ENCODE measurements at places on chromosomes 2 and 18.

GRCh38 chr2:145909175-145909755 lies 1389.3 kb upstream of the ZEB2 start:
- DNase-seq = no peak

- no peak for DNase-seq
These were observed 50.2 kb downstream of the SKA1 start for GRCh38 chr18:50424877-50425690.

DNA sequence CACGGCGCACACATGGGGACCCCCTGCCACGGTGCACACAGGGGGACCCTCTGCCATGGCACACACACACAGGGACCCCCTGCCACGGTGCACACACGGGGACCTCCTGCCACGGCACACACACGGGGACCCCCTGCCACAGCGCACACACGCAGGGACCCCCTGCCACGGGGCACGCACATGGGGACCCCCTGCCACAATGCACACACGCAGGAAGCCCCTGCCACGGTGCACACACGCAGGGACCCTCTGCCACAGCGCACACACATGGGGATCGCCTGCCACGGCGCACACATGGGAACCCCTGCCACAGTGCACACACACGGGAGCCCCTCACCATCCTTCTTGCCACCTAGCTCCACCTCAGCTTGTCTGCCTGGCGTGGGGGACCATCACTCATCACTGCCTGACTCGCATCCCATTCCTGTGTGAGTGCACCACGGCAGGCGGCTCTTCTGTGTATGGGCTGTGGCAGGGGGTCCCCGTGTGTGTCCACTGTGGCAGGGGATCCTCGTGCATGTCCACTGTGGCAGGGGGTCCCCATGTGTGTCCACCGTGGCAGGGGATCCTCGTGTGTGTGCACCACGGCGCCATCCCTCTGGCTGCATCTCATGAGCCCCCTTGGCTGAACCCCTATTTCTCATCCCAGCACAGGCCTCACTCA lies 206.7 kb downstream of the EIPR1 start:
- DNase-seq = no peak

DNA sequence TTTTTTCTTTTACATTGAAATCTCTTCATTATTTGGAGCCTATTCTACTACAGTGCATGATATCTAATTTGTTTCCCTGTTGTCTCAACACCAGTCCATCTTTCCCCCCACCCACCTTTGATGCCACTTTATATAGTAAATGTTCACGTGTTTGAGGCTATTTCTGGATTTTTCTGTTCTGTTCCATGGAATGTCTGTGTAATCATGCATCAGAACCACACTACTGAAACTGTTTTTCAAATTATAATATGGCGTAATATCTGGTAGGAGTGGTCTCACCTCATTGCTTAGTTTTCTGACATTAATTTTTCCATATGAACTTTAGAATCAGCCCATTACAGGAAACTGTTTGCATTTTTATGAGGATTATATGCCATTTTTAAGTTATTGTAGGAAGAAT lies 19.1 kb upstream of the NARS1 start:
- no peak for DNase-seq

GRCh38 chr18:28541934-28542333 lies 365.0 kb upstream of the CDH2 start:
- DNase-seq = no peak

DNA sequence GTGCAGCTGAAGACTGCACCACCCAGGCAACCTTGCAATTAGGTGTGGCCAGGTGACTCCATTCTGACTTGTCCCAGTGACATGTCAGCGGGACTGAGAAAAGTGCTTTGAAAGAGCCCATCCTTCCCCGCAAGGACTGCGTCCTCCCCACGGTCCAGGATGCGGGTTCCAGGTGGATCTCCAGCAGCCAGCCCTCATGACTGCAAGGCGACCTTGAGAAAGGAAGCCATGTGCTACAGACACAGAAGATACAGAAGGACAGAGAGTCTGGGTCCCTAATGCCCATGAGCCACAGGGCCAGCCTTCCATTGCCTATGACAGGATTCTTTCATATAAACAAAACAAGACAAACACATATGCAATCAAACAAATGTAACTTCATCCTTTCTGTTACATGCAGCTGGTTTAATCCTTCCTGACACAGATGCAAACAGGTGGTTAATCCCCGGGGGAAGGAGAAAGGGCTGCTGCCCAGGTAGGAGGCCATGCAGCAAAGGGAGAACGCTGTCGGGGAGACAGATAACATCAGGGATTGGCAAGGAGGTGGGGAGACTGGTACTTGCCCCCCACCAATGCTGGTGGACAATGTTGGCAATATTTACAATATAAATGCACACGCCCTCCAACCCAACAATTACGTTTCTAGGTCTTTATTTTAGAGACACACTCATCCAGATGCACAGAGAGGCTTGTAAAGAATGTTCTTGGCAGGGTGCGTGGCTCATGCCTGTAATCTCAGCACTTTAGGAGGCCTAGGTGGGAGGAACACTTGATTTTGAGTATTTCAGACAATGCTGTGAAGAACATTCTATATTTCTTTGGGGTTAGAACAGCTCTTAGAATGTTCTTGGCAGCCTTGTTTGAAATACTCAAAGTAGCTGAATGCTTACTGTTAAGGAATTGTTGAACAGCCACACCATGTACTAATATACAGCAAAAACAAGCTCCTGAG lies 64.8 kb downstream of the NCAPH start:
- DNase-seq = no peak

DNA sequence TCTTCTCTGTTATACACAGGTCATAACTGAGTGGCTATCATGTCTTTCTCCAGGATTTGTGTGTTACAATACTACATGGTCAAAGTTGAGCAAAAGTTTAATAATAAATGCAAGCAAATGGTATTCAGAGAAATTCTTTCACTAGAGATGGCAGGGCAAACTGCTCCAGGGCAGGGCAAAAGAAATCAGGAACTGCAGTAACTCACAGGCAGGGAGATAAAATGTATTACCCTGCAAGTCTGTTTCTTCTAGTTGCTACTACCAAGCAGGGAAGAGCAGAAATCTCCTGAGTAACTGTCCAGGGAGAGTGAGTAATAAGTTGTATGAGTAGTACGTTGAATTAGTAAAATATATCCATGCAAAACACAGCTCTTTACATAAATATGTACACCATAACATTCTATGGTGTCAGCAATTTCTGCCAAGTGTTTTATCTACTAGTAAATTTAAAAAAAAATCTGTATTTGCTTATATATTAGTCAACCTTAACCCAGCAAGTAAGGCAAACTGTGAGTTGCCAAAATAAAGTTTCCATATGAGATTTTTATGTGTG lies 404.1 kb downstream of the ZEB2 start:
- no peak for DNase-seq

DNA sequence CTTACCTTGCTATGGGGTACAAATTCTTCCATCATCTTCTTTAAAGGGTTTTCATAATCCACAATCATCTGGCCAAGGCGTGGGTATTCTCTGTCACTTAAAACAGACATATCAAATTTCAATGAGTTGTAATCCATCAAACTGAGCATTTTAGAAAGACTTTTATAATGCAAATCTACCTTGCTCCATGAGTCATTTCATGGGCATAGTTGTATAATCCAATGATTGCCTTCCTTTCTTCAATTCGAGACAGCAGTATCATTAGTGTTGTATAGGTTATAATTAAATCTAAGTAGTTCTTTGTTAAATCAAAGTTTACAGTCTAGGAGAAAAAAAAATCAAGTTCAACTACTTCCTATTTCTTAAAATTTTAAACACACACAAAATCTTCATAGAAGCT lies 36.3 kb downstream of the NCKAP1 start:
- no peak for DNase-seq

DNA sequence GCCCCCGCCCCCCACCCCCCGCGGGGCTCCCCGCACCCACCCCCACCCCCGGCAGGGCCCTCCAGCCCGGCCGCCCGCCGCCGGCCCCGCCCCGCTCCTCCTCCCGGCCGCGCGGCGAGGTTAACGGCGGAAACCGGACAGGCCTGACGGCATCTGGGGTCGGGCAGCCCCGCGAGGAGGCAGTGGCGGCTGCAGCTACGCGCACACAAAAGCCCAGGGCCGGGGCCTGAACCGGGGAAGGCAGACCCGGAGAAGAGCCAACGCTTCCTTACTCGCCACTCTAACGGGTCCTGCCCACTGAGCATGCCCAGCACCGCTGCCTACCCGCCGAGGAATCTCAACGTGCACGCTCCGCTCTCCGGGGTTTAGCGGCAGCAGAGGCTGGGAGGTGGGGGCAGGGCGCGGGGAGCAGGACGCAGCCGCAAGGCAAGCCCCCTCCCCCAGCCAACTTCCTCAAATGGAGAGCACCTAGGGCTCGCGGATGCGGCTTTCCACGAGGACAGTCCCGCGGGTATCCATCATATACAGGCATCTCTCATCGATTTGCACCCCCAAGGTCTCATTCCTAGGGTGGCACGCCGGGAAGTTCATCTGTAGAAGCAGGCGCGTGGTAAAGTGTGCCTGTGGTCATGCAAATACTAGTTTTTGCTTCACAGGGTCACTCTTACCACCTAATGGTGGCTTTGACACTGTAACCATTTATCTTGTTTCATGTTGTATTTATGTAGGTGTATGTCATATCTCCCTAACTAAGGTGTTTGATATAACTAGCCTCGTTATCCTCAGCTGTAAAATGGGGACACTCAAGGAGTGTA lies at the start of gene MEMO1:
MEMO1 (minus strand) TSS at position 339 of the 815 bp plus-strand sequence. CDS start 761 bp downstream, outside the sequence.
- DNase-seq = peak; percentile 95

- DNase-seq = peak; percentile 77
These were observed 37.5 kb downstream of the TBC1D8 start for GRCh38 chr2:101113441-101114267.

- no peak for DNase-seq
These were observed 1.4 kb downstream of the CYS1 start for GRCh38 chr2:10078704-10079265.

Data from COLO829 (cell line).